ENCODE measurements at places on chromosomes 7 and 10. TPM values are rescaled to one million over a fixed set of nuclear protein-coding genes. Genes with fewer than 3 reads are reported as not detected.

GRCh38 chr7:155490697-155491628 is 33.0 kb downstream of the EN2 start:
- no peak for DNase-seq

DNA sequence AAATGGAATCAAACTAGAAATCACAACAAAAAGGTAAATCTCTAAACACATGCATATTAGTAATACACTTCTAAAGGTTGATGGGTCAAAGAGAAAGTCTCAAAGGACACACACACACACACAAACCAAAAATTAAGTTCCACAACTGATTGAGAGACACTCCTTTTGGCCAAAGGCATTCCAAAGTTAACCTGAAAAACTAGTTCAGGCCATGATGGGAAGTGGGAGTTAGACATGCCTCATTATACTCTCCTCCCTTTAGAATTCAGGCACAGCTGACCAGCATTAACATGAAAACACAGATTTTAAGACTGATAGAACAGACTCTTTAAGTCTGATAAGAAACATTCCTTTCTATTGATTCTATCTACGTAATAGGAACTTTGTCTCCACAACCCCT is 332.4 kb upstream of the IGFBP3 start:
- no peak for DNase-seq

DNA sequence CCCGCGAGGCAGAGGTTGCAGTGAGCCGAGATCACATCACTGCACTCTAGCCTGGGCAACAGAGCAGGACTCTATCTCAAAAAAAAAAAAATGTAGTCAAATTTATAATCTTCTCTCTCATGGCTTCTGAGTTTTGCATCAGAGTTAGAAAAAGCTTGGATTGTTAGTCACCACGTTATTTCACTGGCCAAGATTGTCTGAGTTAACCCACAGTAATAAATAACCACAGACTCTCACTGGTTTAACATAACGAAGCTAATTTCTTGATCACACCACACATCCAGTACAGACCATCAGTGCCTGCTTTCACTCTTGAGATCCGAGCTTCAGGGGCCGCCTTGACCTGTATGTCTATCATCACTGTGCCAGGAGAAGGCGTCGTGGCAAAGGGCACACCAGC is 116.8 kb upstream of the JCAD start:
- no peak for DNase-seq

DNA sequence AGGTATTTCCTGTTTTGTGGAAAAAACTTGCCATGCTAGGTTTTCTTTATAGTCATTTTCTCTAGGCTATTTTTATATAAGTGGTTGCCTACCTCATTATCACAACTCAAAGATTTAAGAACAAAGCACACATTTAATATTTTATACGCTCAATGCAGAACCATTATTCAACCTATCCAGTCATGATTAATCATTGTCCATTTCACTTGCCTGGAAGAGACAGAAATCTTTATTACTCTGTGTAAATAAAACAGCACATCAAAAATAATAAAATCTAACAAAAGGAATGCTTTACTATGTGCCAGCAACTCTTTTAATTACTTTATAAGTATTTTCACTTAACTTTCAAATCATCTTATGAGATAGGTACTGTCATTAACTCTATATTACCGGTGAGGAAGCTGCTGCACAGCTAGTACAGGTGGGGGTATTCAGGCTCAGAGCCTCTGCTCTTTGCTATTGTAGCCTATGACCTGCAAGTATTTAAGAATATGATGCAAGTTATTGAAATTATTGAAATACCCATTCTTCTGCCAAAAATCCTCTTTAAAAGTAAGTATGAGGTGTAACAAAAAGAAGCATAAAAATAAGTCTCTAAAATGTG is 16.4 kb upstream of the TAS2R16 start:
- no peak for DNase-seq

GRCh38 chr10:34106356-34106885 is 708.7 kb downstream of the PARD3 start:
- no peak for DNase-seq

DNA sequence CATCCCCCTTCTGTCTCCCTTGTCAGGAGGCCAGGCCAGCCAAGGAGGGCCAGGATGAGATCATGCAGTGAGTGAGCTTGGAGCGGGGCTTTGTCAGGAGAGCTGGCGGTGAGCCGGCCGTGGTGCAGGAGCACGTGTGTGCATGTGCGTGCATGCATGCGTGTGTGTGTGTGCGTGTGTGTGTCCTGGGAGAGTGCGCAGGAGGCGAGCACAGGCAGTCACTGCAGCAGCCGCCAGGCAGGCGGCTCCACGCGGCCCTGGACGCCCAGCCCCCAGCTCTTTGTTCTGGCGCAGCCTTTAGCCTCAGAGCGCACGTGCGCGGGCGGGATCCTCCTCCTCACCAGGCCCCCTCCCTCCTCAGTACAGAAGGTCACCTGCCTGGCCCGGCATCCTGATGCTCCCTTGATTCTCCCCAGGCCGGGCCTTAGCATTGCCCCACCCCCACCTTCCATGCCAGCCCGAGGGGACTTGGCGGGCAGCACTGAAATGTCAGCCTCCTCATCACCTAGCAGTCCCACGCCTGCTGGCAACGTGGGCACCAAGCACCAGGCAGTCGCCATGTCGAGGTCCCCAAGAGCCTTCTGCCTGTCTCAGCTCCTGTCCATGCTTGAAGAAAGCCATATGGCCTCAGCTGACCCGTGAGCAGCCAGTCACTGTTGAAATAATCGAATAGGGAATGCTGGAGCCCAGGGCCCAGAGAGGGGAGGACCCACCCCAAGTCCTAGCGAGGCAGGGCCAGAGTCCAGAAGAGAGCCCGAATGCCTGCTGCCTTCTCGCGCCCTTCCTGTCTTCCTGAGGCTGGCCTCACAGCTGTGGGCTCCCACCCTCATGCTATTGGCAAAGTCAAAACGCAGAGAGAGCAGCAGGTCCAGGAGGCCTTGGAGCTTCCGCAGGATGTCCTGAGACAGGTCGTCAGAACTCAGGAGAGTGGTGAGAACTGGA is 125.9 kb upstream of the PPIF start:
- peak; percentile 78 for DNase-seq

DNA sequence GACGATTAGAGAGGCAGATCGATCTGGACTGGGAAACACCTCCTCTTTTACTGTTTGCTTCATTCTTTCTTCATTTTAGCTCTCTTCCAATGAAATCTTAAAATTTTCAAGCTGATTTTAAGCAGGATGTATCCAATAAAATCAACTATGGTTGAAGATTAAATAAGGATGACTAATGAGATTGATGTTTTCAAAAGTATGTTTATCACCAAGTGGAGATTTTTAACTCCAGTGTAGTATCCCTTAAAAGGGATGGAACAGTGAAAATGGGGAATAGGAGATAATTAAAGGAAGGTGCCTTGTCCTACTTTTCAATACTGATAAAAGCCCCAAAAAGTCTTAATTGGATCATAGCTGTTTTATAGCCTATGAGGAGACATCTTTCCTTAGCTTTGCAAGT is 11.6 kb upstream of the LIPF start:
- no peak for DNase-seq

DNA sequence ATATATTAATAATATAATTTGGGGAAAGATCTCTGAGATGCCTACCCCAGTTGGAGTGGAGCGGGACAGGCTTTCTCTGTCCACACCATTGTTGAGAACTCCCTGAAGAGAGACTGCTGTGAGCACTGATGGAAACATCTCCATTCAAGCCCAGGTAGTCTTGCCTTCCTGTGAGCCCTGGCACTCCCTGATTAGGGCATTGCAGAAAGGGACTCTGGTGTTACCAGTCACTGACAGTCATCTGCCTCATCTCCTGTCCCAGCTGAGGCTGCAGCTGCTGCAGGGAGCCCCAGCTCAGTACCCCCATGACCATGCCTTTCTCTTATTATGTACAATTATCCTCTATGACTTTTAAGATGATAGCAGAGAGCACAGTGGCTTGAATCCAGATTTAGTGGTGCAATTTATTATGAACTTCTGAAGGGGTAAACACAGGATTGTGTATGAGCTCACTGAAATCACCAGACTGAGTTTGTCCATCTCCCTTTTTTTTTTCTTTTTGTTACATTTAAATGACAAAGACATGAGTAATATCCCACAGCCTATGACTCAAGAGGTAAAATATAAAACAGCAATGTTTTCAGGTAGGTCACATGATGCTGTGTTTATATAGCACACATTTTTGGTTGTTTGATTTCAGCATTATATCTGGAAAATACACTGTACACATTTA is 236.9 kb downstream of the SLC25A13 start:
- DNase-seq = no peak

- no peak for DNase-seq
Observed at GRCh38 chr10:48842231-48842630, 97.4 kb downstream of the LRRC18 start.

GRCh38 chr7:118041251-118041878 is 142.6 kb upstream of the LSM8 start:
- no peak for DNase-seq

GRCh38 chr7:105940109-105940508 is 23.0 kb upstream of the CDHR3 start:
- DNase-seq = peak; percentile 5

DNA sequence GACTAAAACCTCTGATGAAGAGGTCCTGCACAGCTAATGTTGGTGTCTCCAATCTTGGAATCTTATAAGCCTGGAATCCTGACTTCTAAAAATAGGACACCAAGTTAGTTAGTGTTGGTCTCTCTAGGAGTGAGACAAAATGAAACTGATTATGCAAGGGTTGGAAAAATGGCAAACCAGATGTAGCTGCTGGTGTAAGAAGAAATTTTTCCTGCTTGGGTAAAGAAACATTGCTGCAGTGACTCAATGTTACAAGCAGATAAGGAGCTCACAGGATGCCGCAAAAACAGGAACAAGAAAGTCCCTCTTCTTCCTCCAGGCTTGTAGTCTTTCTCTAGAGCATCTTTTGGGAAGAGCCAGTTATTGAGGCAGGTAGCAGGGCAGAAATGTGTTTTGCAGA is 449.0 kb downstream of the ETV1 start:
- DNase-seq = no peak

The TNS3 gene
- polyA plus RNA-seq = 87.4 TPM

The RPS24 gene
- polyA plus RNA-seq = 3,272 TPM

The PON1 gene
- polyA plus RNA-seq = 0.33 TPM

The INMT gene
- polyA plus RNA-seq = 1.1 TPM

The PTPRN2 gene
- 5.7 TPM for polyA plus RNA-seq

The ZMIZ2 gene
- polyA plus RNA-seq = 77.5 TPM

The CYP3A5 gene
- 2.7 TPM for polyA plus RNA-seq

The PRR15 gene
- polyA plus RNA-seq = 2.6 TPM

Data from left kidney (tissue), 8 donors.